Cerebellum (tissue), 4 donors: ENCODE measurements at places on chromosomes 3 and 15. TPM values are rescaled to one million over a fixed set of nuclear protein-coding genes. Genes with fewer than 3 reads are reported as not detected.

- no peak for DNase-seq
Observed at GRCh38 chr3:195458316-195458717, 15.5 kb upstream of the ACAP2 start.

DNA sequence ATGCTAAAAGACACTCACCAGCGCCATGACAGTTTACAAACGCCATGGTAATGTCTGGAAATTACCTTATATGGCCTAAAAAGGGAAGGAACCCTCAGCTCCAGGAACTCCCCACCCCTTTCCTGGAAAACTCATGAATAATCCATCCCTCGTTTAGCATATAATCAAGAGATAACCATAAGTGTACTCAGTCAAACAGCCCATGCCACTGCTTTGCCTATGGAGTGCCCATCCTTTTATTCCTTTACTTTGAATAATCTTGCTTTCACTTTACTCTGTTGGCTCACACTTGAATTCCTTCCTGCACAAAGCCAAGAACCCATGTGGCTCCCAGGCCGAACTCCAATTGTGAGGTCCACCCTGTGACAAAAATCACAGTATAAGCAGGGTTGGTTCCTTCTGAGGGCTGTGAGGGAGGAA is 19.1 kb upstream of the FSTL1 start:
- peak; percentile 7 for DNase-seq

- DNase-seq, result no peak
Observed at GRCh38 chr3:186466391-186466974, 77.7 kb downstream of the CRYGS start.

DNA sequence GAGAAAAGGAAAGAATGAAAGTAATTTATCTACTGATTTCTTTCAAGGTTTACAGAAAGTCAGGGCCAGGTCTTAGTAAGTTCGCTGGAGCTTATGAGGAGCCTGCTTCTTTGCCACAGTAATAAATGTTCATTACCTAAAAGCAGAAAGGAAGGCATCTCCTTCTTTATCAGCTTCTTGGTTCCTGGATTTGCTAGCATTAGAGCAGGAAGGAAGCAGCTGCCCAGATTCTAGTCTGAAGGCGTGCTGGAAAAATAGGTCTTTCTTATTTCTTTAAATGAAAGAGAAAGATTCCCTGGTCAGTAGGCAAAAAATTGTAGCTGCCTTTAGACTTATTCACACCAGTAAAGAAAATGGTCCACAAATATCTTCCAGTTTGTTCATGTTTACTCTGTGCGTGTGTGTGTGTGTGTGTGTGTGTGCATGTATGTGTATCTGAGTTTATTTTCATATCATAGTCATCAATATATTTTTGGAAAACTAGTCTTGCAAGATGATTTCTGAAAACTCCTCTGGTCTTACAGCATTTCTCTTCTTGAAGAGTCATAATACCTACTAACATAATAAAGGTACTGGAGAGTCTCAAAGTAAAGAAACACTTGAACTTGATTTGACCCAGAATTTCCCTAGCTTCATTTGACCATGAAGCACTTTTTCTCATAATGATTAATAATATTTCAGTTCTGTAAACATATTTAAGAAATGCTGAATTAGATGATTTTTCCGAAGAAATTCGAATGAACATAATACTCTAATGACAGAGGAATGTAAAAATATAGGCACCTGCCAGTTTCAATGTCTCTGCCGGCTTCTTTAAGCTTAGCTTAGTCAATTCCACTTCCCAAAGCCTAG is 255.3 kb upstream of the ZPLD1 start:
- DNase-seq, result no peak

The MLF1 gene
- 24.5 TPM for total RNA-seq

GRCh38 chr15:52622791-52623190 is 54.0 kb upstream of the ARPP19 start:
- no peak for DNase-seq

The PSTPIP1 gene
- 0.27 TPM for total RNA-seq

GRCh38 chr3:142272200-142272891 is 47.0 kb upstream of the GK5 start:
- no peak for DNase-seq

DNA sequence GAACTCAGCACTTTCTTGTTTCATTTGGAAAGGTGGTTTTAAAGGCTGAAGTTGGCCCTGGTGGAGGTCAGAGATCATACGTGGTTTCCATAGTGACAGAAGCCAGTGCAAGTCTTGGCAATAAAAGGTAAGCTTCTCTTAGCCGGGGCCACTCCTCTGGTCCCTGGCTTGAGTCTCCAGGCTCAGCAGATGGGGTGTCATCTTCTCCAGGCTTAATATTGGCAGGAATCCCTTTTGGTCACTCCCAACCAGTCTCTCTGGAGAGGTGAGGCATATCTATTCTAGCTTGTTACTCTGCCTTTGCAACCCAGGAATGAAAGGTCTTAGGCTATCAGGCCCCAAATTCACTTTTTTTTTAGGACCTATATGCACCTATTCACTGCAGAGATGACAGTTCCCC is 4.8 kb downstream of the CYP19A1 start:
- DNase-seq, result peak; percentile 76

The PTX3 gene
- total RNA-seq, result 4.7 TPM
